IPS-NIHi11 (cell line): ENCODE measurements at places on chromosomes 6 and 20.

DNA sequence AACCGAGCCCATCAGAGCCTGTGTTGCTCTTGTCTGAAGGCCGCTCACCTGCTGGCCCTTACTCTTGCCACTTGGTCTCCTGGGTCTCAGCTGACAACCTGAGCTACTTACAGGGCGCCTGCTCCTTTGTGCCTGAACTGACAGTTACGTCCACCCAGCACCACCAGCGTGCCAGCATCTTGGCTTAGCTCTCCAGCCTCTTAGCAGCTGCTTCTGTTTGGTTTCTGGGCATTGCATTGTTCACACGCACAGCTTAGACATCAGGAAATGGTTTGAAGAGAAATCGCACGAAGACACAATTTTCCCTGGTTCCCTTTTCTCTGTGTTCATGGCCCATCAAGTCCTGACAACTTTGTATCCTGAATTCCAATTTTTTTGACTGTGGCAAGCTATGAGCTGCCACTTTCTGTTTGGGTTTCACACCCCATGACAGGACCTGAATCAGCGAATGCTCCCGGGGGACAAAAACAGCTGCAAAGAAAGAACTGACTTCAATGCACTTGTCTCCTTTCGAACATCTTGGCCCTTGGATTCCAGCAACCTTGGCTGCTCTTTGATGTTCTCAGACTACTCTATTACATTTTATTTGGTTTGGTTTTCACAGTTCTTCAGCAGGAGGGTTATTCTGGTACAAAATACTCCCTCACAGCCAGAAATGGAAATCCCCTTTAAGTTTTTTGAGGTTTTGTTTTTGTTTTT, 45.2 kb upstream of the LY86 start:
- no peak for DNase-seq

- no peak for DNase-seq
Observed at GRCh38 chr6:14431385-14432330, 314.1 kb downstream of the CD83 start.

GRCh38 chr6:66278115-66278514, 571.1 kb upstream of the EYS start:
- no peak for DNase-seq

GRCh38 chr6:7126754-7127153, 19.0 kb downstream of the RREB1 start:
- DNase-seq, result no peak

GRCh38 chr6:167779129-167779992, 47.4 kb upstream of the AFDN start:
- DNase-seq, result no peak

DNA sequence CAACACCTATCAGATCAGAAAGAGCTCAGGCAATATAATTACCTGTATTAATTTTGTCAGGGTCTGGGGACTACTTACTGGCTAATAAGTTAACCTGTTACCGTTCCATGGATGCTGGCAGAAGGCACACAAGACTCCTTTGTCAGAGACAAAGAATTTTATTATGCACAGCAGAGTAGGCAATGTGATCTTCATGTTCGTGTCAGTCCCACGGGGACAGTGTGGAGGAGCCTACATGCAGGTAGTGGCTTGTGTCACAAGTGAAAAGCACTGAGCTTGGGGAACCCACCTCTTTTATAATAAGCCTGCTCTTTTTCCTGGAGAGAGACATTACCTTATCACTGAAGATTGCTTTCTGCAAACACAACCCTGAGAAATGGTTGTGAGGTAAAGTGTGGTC, 96.9 kb downstream of the CD164 start:
- no peak for DNase-seq

- no peak for DNase-seq
Observed at GRCh38 chr20:33648396-33649004, 13.6 kb upstream of the C20orf144 start.

- DNase-seq, result no peak
Observed at GRCh38 chr6:27667016-27667656, 194.2 kb upstream of the ZNF184 start.

- no peak for DNase-seq
Observed at GRCh38 chr20:64006490-64006889, 25.6 kb downstream of the PRPF6 start.

GRCh38 chr6:39266375-39266774, 37.1 kb upstream of the KCNK5 start:
- DNase-seq, result no peak

DNA sequence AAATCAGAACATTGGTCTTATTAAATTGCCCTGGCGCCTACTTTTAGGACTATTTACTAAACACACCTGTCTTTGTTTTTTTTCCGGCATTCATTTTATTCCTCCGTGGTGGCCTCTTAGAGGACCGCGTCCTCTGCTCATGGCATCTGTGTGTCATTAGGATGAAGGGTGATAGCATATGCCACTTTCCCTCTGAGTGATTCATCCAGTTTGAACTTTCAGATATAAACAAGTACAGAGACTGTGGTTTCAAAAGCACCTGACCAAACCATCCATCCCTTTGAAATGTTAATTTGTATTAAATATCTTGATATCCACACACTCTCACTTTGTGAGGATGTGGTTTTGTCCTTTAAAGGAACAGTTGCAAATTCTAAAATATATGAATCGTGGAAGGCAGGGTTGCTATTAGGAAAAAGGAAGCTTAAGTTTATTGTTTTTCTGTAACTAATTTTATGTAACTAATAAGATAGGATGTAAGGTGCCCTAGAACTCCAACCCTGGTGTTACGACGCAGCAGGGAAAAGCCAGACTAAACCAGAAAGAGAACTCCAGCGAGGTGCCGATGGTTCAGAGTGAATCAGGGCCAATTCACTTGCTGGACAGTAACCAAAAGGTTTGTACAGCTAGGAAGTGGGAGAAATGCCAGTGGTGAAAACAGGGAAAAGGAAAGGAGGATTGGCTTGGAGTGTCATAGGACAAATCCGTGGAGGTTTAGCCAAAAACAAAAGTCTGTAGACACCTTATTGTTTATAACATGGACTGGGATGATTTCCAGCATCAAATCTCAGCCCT, 98.7 kb downstream of the SHLD1 start:
- no peak for DNase-seq

- no peak for DNase-seq
Observed at GRCh38 chr20:63061051-63061770, 54.4 kb upstream of the BHLHE23 start.

DNA sequence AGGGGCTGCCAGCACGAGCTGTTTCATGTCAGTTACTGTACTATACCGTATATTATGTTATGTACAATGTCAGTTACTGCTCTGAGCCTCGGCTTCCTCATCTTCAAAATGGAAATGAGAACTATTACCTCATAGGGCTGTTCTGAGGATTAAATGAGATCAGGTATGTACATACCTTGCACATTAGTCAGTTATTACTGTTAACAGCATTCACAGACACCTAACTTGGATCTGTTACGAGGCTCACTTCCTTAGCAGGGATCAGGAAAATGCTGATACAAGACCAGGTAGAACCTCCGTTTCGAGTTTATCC, 69.7 kb upstream of the TBC1D7 start:
- DNase-seq, result no peak

DNA sequence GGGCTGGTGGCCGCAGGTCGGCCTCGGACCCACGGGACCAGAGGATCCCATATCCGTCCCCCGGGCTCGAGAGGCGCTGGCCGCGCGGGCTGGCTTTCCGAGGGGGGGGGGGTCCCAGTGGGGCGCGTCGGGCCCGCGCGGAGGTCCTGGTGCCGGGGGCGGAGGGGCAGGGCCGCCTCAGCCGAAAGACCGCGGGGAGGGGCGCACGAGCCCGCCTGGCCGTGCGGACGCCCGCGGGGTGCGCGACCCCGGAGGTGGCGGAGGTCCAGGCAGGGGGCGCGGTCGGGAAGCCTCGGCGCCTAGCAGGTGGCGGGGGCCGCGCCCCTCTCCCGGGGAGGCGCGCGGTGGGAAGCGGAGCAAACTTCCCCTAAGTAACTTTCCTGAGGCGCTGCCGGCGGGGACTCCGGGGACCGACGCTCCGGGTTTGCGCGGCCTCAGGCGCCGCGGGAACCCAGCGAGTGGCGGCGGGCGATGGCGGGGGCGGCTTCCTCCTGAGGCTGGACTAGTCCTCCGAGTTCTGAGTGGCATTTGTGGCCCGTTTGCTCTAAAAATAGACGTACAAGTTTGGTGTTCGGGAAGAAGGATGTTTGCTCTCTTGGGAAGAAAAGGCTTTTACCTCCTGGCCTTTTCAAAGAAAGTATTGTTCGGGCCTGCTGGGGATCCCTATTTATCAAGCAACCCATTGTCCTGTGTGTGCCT, 26.5 kb upstream of the BTBD3 start:
- DNase-seq, result no peak

DNA sequence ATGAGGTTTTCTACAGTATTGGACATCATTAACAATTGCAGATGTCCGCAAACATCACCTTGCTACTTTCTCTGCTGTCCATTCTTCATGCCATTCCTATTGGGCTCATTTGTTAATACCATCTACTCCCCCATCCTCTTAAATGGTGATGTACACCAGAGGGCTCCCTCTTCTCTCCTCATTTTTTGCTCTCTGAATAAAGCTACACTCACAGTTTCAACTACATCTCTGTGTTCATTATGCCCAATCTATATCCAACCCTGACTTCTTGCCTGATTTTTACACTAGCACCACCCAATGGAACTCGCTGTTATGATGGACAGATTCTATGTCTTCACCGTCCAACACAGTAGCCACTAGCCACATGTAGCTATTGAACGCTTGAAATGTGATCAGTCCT, 288.1 kb upstream of the ID4 start:
- DNase-seq, result no peak

- DNase-seq, result no peak
Observed at GRCh38 chr6:53523511-53524454, 21.1 kb downstream of the GCLC start.

DNA sequence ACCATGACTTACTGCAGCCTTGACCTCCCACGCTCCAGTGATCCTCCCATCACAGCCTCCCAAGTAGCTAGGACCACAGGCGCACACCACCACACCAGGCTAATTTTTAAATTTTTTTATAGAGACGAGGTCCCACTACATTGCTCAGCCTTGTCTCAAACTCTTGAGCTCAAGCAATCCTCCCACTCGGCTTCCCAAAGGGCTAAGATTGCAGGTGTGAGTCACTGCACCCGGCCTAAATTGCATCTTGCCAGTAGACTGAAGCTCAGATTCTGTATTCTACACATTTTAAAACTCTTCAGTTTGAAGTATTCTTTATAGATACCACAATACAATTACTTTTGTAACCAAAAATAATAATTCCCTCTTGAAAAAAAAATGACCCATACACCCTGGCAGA, 11.4 kb downstream of the NUDT3 start:
- no peak for DNase-seq
